ENCODE measurements at places on chromosomes 3 and 15.

DNA sequence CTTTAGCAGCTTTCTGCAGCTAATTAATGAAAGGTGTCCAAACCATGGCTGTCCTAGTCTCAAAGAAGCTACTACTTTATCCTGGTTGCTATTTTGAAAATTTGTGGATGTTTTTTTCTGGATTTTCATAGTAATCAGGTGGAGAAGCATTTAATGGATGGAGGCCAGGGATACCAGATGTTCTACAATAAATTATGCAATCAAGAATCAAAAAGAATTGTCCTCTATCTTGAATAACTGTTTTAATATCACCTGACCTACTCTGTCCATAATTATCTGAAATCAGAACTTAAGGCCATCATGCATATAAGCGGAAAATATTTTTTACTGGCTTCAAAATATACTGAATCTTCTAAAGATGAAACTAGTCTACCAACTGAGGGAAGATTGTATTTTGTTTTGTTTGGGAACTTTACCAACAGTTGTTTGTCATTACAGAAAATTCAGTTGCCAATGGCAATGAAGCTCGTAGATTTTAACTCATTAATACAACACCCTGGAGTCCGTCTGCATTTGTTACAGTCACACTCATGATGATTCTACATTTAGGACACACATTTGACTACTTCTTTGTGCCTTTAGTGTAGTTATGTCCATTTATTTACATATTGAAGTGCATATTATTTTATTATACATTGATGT is 762.3 kb upstream of the GRM7 start:
- no peak for DNase-seq

GRCh38 chr3:82640254-82640653 is 878.8 kb upstream of the GBE1 start:
- no peak for DNase-seq

- no peak for DNase-seq
Observed at GRCh38 chr3:190307164-190307545, 15.1 kb downstream of the CLDN1 start.

- DNase-seq = no peak
Observed at GRCh38 chr15:69686626-69687025, 234.0 kb downstream of the RPLP1 start.

GRCh38 chr3:46566040-46566641 is at the start of gene LRRC2:
TSS of gene LRRC2 (minus strand) at chr3:46566302. CDS start at chr3:46551591, 14,711 bp downstream.
- no peak for DNase-seq

DNA sequence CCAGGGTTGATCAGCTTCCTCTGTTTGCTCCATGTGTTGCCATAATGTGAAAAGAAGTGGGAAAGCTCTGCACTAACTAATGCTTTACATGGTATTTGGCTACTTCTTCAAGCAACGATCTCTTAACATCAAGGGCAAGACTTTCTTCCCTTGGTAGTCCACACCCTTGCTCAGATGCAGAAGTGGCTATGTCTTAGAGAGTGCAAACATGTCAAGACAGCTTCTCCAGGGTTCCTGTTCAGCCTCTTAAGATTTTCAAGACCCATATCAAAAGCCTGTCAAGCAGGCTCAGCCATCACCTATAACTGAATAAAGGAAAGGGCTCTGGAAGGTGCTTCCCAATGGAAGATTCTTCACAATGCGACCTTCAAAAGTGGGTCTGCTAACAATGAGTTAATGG is 64.8 kb upstream of the CSTA start:
- DNase-seq = no peak

- DNase-seq = no peak
Observed at GRCh38 chr3:98812851-98813374, 49.8 kb downstream of the ST3GAL6 start.

- DNase-seq = no peak
Observed at GRCh38 chr3:78116874-78117273, 1077.0 kb downstream of the ROBO2 start.

- DNase-seq = no peak
Observed at GRCh38 chr15:60358935-60359682, 38.7 kb downstream of the ANXA2 start.

DNA sequence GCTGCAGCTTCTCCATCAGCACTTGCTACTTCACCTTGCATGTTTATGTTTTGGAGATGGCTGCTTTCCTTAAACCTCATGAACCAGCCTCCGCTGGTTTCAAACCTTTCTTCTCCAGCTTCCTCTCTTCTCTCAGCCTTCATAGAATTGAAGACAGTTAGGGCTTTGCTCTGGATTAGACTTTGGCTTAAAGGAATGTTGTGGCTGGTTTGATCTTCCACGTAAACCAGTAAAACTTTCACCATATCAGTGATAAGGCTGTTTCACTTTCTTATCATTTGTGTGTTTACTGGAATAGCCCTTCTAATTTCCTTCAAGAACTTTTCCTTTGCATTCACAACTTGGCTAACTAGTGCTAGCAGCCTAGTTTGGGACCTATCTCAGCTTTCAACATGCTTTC is 11.7 kb upstream of the GNAT1 start:
- DNase-seq = no peak

DNA sequence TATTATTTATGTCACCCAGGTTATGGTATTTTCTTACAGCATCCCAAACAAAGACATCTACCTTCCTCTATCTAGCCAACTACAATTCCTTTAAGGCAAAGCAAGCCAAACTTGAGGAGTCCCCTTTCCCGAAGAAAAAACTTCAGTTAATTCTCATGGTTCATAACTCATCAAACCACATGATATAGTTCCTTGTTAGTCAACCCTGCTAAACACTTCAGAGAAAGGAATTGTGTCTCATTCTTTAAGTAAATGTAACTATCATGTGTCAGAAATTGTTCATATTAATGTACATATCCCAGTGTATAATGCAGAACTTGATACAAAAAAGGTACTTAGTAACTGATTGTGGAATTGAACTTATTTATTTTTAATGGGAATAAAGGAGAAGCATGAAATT is 44.4 kb downstream of the ST3GAL6 start:
- no peak for DNase-seq

GRCh38 chr3:55546866-55547669 is 60.0 kb upstream of the WNT5A start:
- no peak for DNase-seq

GRCh38 chr3:62361824-62362223 is 11.5 kb downstream of the FEZF2 start:
- no peak for DNase-seq

- DNase-seq = no peak
Observed at GRCh38 chr15:44782516-44782915, 46.2 kb downstream of the TRIM69 start.

GRCh38 chr3:135248213-135248612 is 453.2 kb downstream of the EPHB1 start:
- no peak for DNase-seq

GRCh38 chr3:34972481-34972880 is 666.8 kb upstream of the ARPP21 start:
- no peak for DNase-seq

DNA sequence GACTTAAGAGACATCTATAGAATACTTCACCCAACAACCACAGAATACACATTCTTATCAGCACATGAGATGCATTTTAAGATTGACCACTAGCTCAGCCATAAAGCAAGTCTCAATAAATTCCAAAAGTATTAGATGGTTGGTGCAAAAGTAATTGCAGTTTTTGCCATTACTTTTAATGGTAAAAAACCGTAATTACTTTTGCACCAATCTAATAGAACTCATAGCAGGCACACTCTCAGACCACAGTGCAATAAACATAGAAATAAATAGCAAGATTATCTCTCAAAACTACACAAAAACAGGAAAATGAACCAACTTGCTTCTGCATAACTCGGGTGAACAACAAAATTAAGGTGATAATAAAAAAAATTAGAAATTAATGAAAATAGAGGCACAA is 33.7 kb upstream of the PPM1L start:
- DNase-seq = no peak

- no peak for DNase-seq
Observed at GRCh38 chr15:39869254-39869653, 50.8 kb downstream of the GPR176 start.

DNA sequence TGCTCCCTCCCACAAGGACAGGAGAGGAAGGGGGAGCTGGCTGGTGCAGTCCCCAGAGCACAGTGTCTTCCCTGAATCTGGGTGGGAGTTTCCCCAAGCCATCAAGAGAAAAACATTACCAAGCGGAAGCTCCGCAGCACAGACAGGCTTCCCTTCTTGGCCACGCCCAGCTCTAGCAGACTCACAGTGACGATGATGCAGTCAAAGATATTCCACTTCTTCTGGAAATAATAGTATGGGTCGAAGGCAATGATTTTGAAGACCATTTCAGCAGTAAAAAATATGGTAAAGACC is 76.7 kb downstream of the SCN10A start:
- no peak for DNase-seq

GRCh38 chr3:32937331-32937730 is 14.1 kb upstream of the CCR4 start:
- no peak for DNase-seq

All from stimulated activated CD4-positive, alpha-beta T cell treated with anti-CD3 and anti-CD28 coated beads, Interleukin-1b, Interleukin-23, amount 100 ng/mL, for 1 hour (primary cell).